ENCODE measurements at places on chromosomes 7 and 10. TPM values are rescaled to one million over a fixed set of nuclear protein-coding genes. Genes with fewer than 3 reads are reported as not detected.

The LLCFC1 gene
- not detected for total RNA-seq

The GOLGA7B gene
- 0.18 TPM for total RNA-seq

The ZNF804B gene
- 0.23 TPM for total RNA-seq

The TDRD1 gene
- total RNA-seq = 0.09 TPM

The NKX2-3 gene
- total RNA-seq = not detected

The SFTPA1 gene
- not detected for total RNA-seq

The GIMAP5 gene
- not detected for total RNA-seq

The OR2F1 gene
- not detected for total RNA-seq

The CFAP70 gene
- 0.70 TPM for total RNA-seq

The STEAP1 gene
- 0.66 TPM for total RNA-seq

The MKX gene
- total RNA-seq = 0.17 TPM

The SMIM30 gene
- total RNA-seq = 41.0 TPM

The CALY gene
- 1.3 TPM for total RNA-seq

The VAX1 gene
- total RNA-seq = 3.5 TPM

The NUDT13 gene
- total RNA-seq = 2.4 TPM

The C7orf57 gene
- 0.57 TPM for total RNA-seq

The OR2A12 gene
- not detected for total RNA-seq

The OR2A1 gene
- not detected for total RNA-seq

The TLL2 gene
- total RNA-seq = 0.11 TPM

The COX19 gene
- total RNA-seq = 13.4 TPM

The HDAC9 gene
- 4.5 TPM for total RNA-seq

The CREB3L2 gene
- 80.2 TPM for total RNA-seq

The GHRHR gene
- total RNA-seq = not detected

The PTPRZ1 gene
- total RNA-seq = 59.8 TPM

The SAMD9L gene
- not detected for total RNA-seq

The SYCE1 gene
- not detected for total RNA-seq
